ENCODE measurements at places on chromosomes 7 and 10. TPM values are rescaled to one million over a fixed set of nuclear protein-coding genes. Genes with fewer than 3 reads are reported as not detected.

MBL2 gene
- total RNA-seq: not detected

GRCh38 chr10:110052916-110053315 is 45.1 kb downstream of the ADD3 start:
- peaks cover 25% of the 10 kb centered on the region for H3K4me1 ChIP-seq
- no peaks in the 10 kb centered on the region for H3K27me3 ChIP-seq
- no peak overlapping the region for H3K27ac ChIP-seq
- no peaks in the 10 kb centered on the region for H3K36me3 ChIP-seq
- DNase-seq: no peak
- H3K4me3 ChIP-seq: no peak overlapping the region

GRCh38 chr7:27031289-27032172 is 64.3 kb downstream of the HOXA1 start:
- H3K27me3 ChIP-seq: no peaks in the 10 kb centered on the region
- H3K4me1 ChIP-seq: peaks cover 12% of the 10 kb centered on the region
- H3K27ac ChIP-seq: peak overlapping the region; percentile 47

- H3K4me1 ChIP-seq: no peaks in the 10 kb centered on the region
- H3K27me3 ChIP-seq: no peaks in the 10 kb centered on the region
- DNase-seq: no peak
- no peak overlapping the region for H3K4me3 ChIP-seq
- H3K27ac ChIP-seq: no peak overlapping the region
These were observed 42.4 kb downstream of the XRCC2 start for GRCh38 chr7:152633504-152633903.

GRCh38 chr10:127906548-127907377 is at the start of gene PTPRE:
PTPRE (plus strand) TSS chr10:127907103; CDS start chr10:128040882, 133,779 bp downstream.
- H3K4me3 ChIP-seq: peak within 1 kb of the TSS; percentile 75
- no peaks in the 10 kb centered on the region for H3K36me3 ChIP-seq
- peaks cover 26% of the 10 kb centered on the region for H3K4me1 ChIP-seq
- H3K27me3 ChIP-seq: peaks cover 4% of the 10 kb centered on the region
- DNase-seq: peak; percentile 89

GRCh38 chr10:6299234-6299633 is 96.5 kb downstream of the PFKFB3 start:
- H3K27me3 ChIP-seq: no peaks in the 10 kb centered on the region
- H3K27ac ChIP-seq: no peak overlapping the region
- no peaks in the 10 kb centered on the region for H3K36me3 ChIP-seq

- no peak overlapping the region for H3K27ac ChIP-seq
- H3K4me3 ChIP-seq: no peak overlapping the region
- H3K27me3 ChIP-seq: peaks cover 4% of the 10 kb centered on the region
- DNase-seq: no peak
- H3K36me3 ChIP-seq: no peaks in the 10 kb centered on the region
These were observed 3.1 kb downstream of the PALS2 start for GRCh38 chr7:24576171-24577025.

- no peak overlapping the region for H3K4me3 ChIP-seq
- no peaks in the 10 kb centered on the region for H3K36me3 ChIP-seq
- H3K4me1 ChIP-seq: no peaks in the 10 kb centered on the region
- no peak for DNase-seq
- no peak overlapping the region for H3K27ac ChIP-seq
These were observed 9.6 kb downstream of the LIPN start for GRCh38 chr10:88769384-88769783.

DNA sequence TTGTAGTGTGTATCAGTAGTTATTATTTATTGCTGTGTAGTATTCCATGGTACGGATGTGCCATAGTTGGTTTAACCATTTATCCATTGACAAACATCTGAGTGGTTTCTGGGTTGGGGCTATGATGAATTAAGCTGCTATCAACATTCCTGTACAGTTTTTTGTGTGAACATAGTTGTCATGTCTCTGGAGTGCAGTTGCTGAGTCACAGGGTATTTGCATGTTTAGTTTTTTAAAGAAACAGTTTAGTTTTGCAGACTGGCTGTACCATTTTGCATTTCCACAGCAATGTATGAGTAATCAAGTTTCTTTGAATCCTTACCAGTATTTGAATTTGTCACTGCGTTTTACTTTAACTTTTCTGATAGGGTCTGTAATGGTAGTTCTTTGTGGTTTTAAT is 516.7 kb upstream of the CELF2 start:
- no peaks in the 10 kb centered on the region for H3K36me3 ChIP-seq
- H3K4me3 ChIP-seq: no peak overlapping the region
- no peaks in the 10 kb centered on the region for H3K27me3 ChIP-seq
- no peak overlapping the region for H3K27ac ChIP-seq
- no peak for DNase-seq

BTBD16 gene
- total RNA-seq: 0.62 TPM

DNA sequence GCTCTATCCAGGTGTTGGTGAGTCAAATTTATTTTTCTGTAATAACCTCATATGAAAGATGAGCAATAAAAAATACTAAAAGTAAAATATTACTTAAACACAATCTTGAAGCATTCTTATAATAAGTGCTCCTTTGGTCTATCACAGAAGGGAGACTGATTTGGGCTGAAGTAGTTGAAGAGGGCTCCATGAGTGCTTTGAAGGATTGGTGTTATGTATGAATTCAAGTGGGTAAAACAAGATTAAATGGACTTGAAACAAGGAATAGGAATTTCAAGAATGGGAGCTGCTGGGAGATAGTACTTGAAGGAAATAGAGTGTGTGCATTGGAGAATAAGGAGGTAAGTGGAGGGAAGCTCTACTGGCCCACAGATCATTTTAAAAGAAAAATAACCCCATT is 7.3 kb upstream of the OR2A2 start:
- no peaks in the 10 kb centered on the region for H3K36me3 ChIP-seq
- H3K27ac ChIP-seq: no peak overlapping the region
- no peaks in the 10 kb centered on the region for H3K4me1 ChIP-seq
- no peak for DNase-seq
- H3K27me3 ChIP-seq: peaks cover 14% of the 10 kb centered on the region
- H3K4me3 ChIP-seq: no peak overlapping the region

DNA sequence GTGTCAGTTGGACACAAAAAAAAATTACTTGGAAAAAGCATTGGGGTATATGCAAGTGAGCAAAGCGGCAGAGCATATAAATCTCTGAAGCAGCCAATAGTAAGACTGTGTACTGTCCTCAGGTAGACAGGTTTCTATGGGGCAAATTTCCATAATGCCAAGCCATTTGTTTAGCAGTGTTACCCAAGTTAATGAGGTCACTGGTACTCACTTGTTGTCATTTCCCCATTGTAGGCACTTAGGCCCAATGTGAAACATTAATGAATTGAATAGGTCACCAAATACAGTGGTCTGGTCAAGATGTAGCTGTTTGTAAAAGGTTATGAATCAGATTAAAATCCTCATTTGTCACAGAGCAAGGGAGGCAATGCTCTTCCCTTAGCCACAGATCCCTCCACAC is 27.5 kb downstream of the HOXA1 start:
- no peak overlapping the region for H3K27ac ChIP-seq
- DNase-seq: no peak
- no peaks in the 10 kb centered on the region for H3K4me1 ChIP-seq
- H3K4me3 ChIP-seq: no peak overlapping the region
- H3K27me3 ChIP-seq: no peaks in the 10 kb centered on the region
- H3K36me3 ChIP-seq: no peaks in the 10 kb centered on the region

- peak overlapping the region; percentile 18 for H3K27ac ChIP-seq
- no peak overlapping the region for H3K4me3 ChIP-seq
- H3K27me3 ChIP-seq: no peaks in the 10 kb centered on the region
These were observed 22.5 kb upstream of the UBE2H start for GRCh38 chr7:129975309-129975708.

SLC16A12 gene
- 1.0 TPM for total RNA-seq

GRCh38 chr7:142523821-142524460 is 225.3 kb upstream of the PRSS1 start:
- H3K36me3 ChIP-seq: no peaks in the 10 kb centered on the region
- no peak overlapping the region for H3K4me3 ChIP-seq
- no peaks in the 10 kb centered on the region for H3K4me1 ChIP-seq
- no peak for DNase-seq
- no peak overlapping the region for H3K27ac ChIP-seq

DNA sequence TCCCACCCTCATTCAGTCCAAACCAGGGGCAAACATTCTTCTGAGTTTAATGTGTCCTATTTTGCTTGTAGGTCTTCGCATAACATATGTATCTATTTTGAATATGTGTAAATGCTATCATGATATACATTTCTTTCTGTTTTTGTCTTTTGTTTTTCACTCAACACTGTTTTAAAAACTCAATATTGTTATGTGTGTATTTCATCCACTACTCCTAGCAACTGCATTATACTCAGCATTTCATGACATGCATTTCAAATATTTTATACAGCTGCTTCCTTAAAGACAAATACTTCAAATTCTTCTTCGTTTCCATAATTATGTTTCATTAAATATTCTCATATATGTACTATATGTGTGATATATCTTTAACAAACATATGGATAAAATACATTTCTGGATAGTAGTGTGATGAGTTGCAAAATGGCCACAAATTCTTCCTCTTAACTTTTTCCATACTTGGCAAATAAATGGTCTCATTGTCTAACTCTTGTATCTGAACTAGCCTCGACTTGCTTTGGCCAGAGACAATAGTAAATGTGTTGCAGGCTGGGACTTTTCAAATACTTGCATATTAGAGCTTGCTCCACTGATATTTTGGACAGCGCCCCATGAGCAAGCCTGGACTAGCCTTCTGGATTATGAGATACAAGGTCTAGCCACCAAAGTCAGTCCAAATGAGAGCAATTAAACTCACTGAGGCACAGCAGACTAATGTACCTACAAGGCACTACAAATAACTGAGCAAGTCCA is 539.7 kb upstream of the KCND2 start:
- no peak overlapping the region for H3K4me3 ChIP-seq
- H3K4me1 ChIP-seq: no peaks in the 10 kb centered on the region
- DNase-seq: no peak
- no peaks in the 10 kb centered on the region for H3K27me3 ChIP-seq
- no peaks in the 10 kb centered on the region for H3K36me3 ChIP-seq

DNA sequence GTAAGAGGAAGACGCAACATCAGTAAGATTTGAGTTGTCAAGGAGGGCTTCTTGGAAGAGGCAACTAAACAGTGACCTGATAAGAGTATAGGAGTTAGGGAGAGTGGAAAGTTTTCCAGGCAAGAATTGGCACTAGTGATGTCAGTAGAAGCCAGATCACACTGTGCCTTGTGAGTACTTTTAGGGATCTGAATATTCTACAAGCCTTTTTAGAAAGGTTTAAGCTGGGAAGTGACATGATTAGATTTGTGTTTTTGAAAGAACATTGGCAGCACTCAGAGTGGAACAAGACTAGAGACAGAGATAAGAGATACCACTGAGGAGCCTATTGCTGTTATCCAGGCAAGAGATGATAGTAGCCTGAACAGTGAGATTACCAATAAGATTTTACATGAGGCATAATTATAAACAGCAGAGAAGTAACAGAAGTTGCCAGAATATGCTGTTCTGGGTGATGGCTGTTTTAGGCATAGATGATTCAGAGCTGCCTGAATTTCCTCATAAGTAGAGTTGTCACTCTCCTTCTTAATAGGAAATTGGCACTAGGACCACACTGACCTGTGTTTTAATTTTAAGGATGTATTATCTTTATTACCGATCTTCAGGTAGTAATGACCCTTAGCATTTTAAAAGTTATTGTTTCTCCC is 45.6 kb downstream of the NHLRC2 start:
- no peak for DNase-seq
- peaks cover 60% of the 10 kb centered on the region for H3K36me3 ChIP-seq
- H3K27me3 ChIP-seq: no peaks in the 10 kb centered on the region
- no peak overlapping the region for H3K4me3 ChIP-seq
- H3K4me1 ChIP-seq: no peaks in the 10 kb centered on the region

- H3K36me3 ChIP-seq: no peaks in the 10 kb centered on the region
- no peaks in the 10 kb centered on the region for H3K27me3 ChIP-seq
- H3K4me3 ChIP-seq: no peak overlapping the region
- no peaks in the 10 kb centered on the region for H3K4me1 ChIP-seq
- H3K27ac ChIP-seq: no peak overlapping the region
- DNase-seq: no peak
These were observed 496.3 kb upstream of the GALNT17 start for GRCh38 chr7:70635633-70636032.

DNA sequence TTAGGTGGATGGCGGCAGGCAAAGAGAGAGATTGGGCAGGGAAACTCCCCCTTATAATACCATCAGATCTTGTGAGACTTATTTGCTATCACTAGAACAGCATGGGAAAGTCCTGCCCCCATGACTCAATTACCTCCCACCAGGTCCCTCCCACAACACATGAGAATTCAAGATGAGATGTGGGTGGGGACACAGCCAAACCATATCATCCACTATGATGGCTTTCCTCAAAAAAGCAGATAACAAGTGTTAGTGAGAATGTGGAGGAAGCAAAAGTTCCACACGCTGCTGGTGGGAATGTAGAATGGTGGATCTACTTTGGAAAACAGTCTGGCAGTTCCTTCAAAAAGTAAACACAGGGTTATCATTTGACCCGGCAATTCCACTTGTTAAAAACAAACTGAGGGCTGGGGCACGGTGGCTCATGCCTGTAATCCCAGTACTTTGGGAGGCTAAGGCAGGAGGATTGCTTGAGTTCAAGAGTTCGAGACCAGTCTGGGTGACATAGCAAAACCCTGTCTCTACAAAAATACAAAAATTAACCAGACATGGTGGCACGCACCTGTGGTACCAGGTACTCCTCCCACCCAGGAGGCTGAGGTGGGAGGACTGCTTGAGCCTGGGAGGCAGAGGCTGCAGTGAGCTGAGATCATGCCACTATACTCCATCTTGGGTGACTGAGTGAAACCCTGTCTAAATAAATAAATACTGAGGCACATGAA is 161.4 kb upstream of the EEPD1 start:
- no peaks in the 10 kb centered on the region for H3K27me3 ChIP-seq
- H3K27ac ChIP-seq: no peak overlapping the region
- H3K4me1 ChIP-seq: no peaks in the 10 kb centered on the region
- no peaks in the 10 kb centered on the region for H3K36me3 ChIP-seq

GRCh38 chr7:144777005-144777839 is 58.6 kb downstream of the TPK1 start:
- no peaks in the 10 kb centered on the region for H3K4me1 ChIP-seq
- no peak overlapping the region for H3K27ac ChIP-seq
- DNase-seq: no peak
- no peaks in the 10 kb centered on the region for H3K36me3 ChIP-seq
- H3K4me3 ChIP-seq: no peak overlapping the region

MCM10 gene
- total RNA-seq: 0.38 TPM

- no peak overlapping the region for H3K27ac ChIP-seq
- no peaks in the 10 kb centered on the region for H3K4me1 ChIP-seq
- no peak overlapping the region for H3K4me3 ChIP-seq
- H3K27me3 ChIP-seq: no peaks in the 10 kb centered on the region
- no peak for DNase-seq
These were observed 57.0 kb upstream of the CDCA7L start for GRCh38 chr7:22002726-22003125.

- no peaks in the 10 kb centered on the region for H3K36me3 ChIP-seq
- peaks cover 10% of the 10 kb centered on the region for H3K27me3 ChIP-seq
These were observed 47.2 kb downstream of the NEURL1 start for GRCh38 chr10:103540722-103541121.
